ENCODE measurements at places on chromosomes 16 and 17. TPM values are rescaled to one million over a fixed set of nuclear protein-coding genes. Genes with fewer than 3 reads are reported as not detected.

DNA sequence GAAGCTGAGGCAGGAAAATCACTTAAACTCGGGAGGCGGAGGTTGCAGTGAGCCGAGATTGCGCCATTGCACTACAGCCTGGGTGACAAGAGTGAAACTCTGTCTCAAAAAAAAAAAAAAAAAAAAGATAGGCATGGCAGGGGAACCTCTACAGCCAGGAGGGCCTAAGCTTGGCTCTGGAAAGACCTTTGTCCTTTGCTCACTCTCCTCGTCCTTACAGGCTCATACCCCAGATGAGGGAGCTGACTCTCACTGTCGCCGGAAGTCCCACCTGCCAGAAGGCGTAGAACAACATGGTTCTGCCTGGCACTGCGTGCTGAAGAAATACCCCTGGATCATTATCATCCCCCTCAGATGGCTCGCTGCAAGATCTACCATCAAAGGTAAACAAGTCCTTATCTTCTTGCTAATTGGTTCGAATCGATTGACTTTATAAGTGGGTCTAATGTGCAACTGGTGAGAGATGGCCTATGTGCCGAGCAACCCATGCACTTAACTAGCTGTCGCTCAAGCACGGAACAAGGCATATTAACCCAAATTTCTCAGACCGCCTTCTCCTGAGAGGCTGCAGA is 29.7 kb downstream of the RTN4RL1 start:
- no peaks in the 10 kb centered on the region for H3K36me3 ChIP-seq
- no peak overlapping the region for H3K27ac ChIP-seq
- DNase-seq = no peak
- no peak overlapping the region for H3K4me3 ChIP-seq

GRCh38 chr16:65414284-65414984 is 292.6 kb upstream of the CDH11 start:
- H3K36me3 ChIP-seq = no peaks in the 10 kb centered on the region
- H3K4me1 ChIP-seq = peaks cover 28% of the 10 kb centered on the region
- no peak overlapping the region for H3K4me3 ChIP-seq
- H3K27ac ChIP-seq = no peak overlapping the region
- H3K27me3 ChIP-seq = no peaks in the 10 kb centered on the region

DNA sequence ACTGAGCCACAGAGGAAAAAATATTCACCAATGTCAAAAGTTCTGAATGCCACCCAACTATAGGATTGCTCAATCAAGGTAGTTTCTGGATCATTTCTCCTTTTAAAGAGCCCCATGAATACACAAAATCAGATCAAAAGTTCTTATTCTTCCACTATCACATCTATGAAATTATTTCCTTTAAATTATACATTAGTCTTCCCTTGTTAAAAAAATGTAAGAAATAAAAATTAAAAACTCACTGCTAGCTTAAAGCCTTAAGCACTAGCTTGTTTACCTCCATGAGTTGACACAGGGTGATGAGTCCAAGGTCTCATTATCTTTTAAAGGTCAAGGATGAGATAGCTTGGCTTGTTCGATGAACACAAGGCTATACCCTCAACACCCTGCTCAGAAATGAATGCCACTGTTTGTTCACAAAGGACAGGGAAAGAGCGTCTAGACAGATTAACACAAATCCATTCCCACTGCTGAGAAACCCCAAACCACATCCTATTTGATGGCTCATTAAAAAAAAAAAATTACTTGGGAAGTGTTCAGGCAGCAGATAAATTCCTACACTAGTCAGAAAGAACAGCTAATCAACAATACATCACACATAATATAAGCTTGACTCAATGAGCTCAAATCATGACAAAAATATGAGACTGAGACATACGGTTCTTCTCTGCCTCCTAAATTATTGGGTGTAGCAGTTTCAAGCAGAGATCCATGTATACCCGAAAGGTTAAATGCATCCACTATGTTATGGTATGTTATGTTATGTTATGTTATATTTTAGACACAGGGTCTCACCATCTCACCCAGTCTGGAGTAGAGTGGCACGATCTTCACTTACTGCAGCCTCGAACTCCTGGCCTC is 118.9 kb downstream of the PARN start:
- H3K27me3 ChIP-seq = no peaks in the 10 kb centered on the region
- H3K4me3 ChIP-seq = no peak overlapping the region
- peaks cover 14% of the 10 kb centered on the region for H3K4me1 ChIP-seq
- DNase-seq = no peak

GRCh38 chr16:30382111-30382881 is at the start of gene SEPTIN1:
Gene SEPTIN1 (minus strand): TSS chr16:30382561. CDS start chr16:30382542, 19 bp downstream.
- H3K36me3 ChIP-seq = no peaks in the 10 kb centered on the region
- H3K4me1 ChIP-seq = peaks cover 26% of the 10 kb centered on the region
- DNase-seq = no peak
- no peak within 1 kb of the TSS for H3K4me3 ChIP-seq
- no peaks in the 10 kb centered on the region for H3K27me3 ChIP-seq

The PSME3IP1 gene
- 83.1 TPM for total RNA-seq

The SLC12A3 gene
- not detected for total RNA-seq

The CCL13 gene
- not detected for total RNA-seq
